ENCODE measurements at places on chromosomes 1 and 21.

DNA sequence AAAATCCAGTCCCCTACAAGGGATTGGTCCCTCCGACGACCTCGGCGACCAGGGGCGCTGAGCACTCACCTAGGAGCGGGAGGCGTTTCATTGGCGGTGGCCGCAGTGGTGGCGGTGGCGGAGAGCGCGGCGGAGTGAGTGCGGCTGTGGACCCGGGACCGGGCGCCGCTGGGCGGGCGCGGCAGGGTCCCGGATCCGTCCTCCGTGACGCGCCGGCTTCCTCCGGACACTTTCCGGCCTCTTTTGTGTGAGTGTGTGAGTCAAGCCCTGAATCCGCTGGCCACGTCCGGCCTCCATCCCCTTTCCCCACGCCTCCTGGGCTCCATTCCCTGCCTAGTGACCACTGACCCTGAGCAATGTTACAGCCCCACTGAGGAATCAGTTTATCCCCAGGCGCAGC is at the start of gene ADGRL4:
Gene ADGRL4, minus strand, starts transcription at position 167 of the 400 bp plus-strand sequence. Its CDS starts 76 bp downstream, at position 91.
- no peak for DNase-seq

DNA sequence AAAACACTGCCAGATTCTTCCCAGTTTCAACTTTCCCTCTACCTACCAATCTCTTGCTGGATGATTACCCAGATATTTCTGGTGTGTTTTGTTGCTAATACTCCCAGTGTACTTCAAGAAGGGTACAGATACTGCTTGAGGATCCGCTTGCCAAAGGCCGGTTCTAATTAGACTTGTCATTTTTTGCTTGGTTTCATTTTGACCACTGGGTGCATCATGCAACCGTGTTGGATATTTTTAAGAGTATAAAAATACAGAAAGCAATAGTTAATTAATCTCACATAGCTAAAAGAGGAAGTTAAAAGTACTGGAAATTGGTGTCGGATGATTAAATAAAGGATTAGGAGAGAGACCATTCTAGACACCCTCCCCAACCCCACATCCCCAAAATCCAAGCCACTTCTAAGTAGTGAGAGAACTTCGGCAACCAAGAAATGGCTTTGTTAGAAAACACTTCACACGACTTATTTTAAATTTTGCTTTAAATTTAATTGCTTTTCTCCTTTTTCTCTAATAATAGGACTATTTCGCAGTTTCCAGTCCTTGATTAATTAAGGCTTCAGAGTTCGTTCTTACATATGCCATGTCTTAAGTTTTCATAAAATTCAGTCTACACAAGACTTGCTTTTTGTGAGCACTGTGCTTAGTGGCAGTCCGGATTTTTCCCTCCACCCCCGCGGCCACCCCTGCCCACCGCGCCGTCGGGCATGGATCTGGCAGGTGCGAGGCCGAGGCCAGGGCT is 2.5 kb upstream of the CDKN2C start:
- DNase-seq = no peak

DNA sequence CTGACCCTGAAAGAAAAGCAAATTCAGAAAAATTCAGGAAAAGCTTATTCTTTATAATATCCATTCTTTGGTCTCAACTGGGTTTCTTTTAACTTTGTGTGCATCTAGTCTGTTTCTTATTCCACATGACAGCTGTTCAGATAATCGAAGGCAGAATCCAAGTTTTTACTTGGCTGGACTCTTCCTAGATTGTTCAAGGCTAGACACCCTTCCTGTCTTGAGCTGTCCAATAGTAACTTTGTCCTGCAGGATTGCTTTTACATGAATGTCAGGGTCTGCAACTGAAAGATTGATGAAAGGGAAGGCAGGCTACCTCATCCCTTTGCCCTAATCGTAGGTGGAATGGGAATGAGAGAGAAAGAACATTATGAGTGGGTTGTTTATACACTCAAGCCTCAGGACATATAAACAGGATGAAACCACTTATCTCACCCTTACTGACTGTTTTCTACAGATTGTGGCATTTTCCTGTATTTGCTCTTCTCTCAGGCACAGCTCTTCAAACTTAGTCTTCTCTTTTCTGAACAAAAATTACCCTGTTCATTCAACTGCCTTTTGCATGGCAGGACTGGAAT is 76.9 kb downstream of the LEPR start:
- no peak for DNase-seq

- no peak for DNase-seq
These were observed 5.9 kb downstream of the LRP8 start for GRCh38 chr1:53321776-53322602.

DNA sequence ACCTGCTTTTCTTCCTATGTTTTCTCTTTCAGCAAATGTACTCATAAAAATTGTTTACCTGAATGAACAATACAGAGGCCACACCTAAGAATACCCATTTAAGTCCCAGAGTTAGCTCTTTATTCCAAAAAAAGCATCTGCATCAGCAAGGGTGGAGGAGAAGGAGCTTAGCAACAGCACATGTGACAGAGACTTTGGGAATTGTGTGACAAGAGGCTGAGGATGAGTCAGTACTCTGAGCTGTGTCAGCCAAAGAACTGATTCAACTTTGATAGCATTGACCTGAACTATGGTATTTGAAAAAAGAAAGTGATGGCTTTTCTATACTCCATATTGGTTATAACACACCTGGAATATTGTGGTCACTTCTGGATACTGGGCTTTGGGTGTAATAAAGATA is 162.7 kb downstream of the ZNF648 start:
- no peak for DNase-seq
